ENCODE measurements at places on chromosomes 1 and 21.

GRCh38 chr1:175294179-175294756 lies 101.7 kb upstream of the KIAA0040 start:
- no peak for DNase-seq

- DNase-seq = no peak
Measured at GRCh38 chr1:212968368-212968863, 18.1 kb downstream of the VASH2 start.

- peak; percentile 48 for DNase-seq
Measured at GRCh38 chr1:95309031-95309471, 75.0 kb downstream of the RWDD3 start.

- peak; percentile 44 for DNase-seq
Measured at GRCh38 chr1:15937706-15938168, 38.2 kb downstream of the ZBTB17 start.

- DNase-seq = peak; percentile 58
Measured at GRCh38 chr1:230167419-230167852, 100.4 kb downstream of the GALNT2 start.

DNA sequence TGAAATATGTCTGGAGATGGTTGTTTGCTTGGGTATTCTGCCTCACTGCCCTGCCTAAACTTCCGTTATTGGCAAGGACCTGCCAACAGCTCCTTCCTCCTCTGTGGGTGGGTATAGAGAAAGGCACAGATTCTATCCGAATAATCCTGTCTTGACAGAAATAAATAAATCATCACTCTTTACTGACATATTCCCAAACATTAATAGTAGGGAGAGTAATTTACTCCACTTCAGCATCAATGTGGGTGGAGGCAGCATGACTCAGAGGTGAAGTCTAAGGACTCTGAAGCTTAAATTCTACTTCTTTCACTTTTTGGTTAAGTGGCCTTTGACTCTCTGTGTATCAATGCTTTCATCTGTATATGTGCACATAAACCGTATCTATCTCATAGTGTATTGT lies 2.9 kb downstream of the CD84 start:
- DNase-seq = no peak

GRCh38 chr1:47409311-47410067 lies 6.6 kb upstream of the FOXE3 start:
- peak; percentile 86 for DNase-seq

- DNase-seq = peak; percentile 53
Measured at GRCh38 chr1:78009836-78010235, 5.1 kb downstream of the DNAJB4 start.

GRCh38 chr1:169196161-169196560 lies 89.7 kb downstream of the ATP1B1 start:
- no peak for DNase-seq

DNA sequence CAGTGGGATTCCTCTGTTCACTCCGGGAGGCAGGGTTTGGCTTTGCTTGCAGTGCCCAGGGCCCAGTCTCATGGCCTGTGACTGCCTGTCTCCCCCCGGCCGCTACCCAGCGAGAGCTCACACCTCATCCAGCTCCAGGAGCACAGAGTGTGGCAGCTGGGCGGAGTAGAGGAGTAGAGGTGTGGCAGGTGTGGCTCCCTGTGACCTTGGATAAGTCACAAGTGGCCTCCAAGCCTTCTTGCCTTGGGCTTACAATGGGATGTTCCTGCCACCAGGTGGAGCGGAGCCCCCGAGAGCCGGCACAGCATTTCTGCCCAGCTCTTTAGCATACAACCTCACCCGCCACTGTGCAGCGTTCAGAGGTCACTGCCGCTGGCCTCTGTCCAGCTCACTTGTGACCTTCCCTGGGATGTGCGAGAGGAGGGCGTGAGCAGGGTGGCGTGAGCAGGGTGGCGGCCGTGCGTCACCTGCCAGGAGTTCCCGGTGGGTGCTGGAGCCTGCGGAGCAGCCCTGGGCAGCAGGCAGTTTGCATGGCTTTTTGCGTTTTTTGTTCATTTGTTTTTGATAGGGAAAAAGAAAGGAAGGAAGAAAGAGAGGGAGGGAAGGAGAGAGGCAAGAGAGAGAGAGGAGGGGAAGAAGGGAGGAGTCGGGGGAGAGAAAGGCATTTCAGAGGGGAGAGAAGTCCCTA lies 42.4 kb downstream of the CRYAA start:
- peak; percentile 27 for DNase-seq

GRCh38 chr1:200896531-200897196 lies 2.0 kb downstream of the INAVA start:
- DNase-seq = no peak

DNA sequence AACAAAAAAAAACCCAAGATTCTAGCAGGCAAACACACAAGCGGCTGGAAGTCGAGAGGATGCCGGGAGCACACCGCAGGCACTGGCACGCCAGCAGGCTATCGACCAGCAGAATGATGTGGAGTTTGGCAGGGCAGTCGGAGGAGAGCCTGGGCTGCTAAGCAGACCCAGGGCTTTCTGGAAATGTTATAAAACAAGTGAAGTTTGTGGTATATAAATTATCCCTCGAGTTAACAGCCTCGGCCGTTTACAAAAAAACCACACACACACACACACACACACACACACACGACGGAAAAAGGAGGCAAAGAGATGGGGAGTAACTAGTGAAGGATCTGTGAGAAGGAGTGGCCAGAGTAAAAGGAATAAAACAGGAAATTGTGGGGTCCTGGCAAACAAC lies 87.2 kb upstream of the IVNS1ABP start:
- peak; percentile 27 for DNase-seq

DNA sequence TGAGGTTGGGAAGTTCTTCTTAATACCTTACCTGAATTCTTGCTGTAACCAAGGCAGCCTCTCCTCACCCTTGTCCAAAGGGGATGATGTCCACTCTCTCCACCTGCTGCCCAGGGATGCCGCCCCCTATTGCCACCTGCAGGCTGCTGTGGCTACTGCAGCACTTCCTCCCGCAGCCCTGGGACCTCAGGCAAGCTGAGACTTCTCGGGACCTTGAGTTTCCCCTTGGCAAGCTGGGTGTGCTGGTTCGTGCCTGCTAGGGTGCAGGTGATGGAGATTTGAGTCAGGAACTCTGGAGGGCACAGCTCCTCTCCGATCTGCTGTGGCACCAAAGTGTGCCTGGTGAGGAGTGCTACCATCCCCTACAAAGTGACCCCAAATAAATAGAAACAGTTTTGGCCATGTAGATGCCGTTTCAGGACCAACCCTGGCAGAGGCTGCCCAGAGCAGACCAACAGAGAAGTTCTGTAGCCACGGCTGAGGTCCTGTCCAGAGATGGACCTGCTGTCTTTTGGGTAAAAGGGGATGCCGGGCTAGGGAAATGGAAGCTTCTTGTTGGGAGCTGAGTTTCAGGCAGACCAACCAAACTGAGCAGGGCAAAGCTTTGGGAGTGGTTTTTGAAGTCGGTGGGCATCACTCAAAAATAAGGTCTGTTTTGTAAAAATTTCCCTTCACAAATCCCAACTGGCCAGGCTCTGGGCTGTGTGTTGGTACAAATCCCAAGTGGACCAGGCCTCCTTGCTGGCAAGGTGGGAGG lies 31.7 kb downstream of the RUNX3 start:
- DNase-seq = peak; percentile 48

Measured in cardiac fibroblast (primary cell).